SK-N-SH (cell line): ENCODE measurements at places on chromosomes 6 and 20.

- no peak for DNase-seq
Measured at GRCh38 chr20:10369723-10370090, 64.3 kb downstream of the MKKS start.

DNA sequence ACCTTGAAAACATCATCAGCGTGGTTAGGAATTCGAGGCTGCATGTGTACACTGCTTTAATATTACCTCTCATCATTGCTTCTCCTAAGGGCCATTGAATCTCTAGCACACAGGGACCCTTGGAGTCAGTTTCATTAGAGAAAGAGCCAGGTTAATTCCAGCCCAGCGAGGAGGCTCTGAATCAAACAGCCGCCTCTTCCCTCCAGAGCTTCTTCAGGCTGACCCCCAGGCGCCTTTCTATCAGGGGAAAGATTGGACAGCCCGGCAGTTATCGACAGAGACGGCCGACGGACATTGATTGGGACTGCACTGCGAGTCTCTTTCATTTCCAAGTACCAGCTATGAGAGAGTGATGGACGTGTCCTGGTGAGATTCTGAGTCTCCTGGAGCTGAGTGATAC lies 159.2 kb downstream of the ANKRD60 start:
- DNase-seq = no peak

DNA sequence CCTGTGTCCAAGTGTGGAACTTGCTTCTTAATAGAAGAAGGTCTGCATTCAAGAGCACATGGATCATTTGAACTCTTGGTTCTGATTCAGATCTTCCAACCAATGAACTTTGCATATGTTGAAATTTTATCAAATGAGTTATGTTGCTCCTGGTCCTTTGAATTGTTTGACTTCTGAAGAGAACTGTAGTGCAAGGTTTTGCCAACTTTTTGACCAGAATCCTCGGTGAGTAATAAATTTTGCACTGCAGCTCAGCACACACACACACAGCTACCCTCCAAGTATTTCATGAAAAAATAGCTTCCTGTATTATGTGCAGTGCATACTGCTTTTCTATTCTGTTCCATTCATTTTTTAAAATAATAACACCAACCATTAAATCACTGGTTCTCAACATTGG lies 67.5 kb downstream of the BFSP1 start:
- no peak for DNase-seq

DNA sequence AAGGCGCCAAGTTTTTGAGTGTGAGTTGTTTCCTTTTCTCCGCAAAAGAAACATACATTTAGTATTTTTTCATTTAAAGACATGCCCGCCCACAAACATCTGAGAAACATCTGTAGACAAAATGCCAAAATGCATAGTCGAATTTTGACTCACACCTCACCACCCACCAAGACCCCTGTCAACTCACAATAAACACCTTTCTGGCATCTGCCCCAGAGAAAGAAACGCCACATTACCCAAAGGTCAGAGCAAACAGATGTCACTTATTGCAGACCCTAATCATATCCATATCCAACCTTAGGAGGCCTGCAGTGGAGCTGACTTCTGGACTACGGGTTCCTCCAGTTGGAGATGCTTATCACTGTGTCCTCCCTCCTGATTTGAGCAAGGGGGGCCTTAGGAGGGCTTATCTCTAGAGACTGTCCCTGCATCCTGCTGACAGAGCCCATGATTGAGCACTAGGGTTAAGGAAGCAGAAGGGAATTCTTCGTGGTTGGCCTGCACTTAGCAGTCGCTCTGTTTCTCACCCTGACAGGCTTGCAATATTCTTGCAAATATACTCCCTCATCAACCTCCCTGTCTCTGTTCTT lies 90.5 kb upstream of the TBX18 start:
- DNase-seq = peak; percentile 1

DNA sequence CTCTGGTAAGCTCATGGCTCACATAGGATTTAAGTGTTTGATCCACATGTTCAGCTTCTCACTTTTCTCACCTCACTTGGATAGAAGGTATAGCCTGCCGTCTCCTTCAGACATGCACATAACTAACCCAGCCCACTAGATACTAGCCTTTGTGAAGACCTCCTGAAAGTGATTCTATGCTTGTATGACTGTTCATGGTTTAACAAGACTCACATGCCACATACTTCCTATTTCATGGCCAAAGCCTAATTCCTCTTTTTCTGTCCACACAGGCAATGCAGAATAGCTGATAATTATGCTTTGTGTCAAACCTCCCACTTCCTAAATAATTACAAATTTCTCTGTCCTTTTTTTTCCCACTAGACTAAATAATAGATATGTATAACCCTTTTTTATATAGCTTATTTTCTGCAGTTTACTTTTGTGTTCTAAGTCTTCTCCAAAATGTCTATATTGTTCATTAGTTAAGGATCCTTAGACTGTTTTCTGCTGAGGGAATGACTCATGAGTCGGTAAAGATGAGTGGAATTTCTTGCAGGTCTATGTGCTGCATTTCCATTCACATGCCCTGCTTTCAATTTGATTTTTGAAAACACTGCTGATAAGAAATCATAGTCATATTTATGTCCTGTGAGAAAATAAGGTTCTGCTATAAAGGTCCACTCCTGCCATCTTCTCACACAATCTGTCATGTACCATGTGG lies 43.0 kb downstream of the HDDC2 start:
- no peak for DNase-seq

GRCh38 chr6:158697811-158698210 lies 48.0 kb downstream of the SYTL3 start:
- no peak for DNase-seq

GRCh38 chr20:4427940-4428586 lies 293.6 kb upstream of the PRND start:
- no peak for DNase-seq

GRCh38 chr6:121858310-121858709 lies 422.9 kb downstream of the GJA1 start:
- DNase-seq = no peak

GRCh38 chr6:42564506-42564825 lies 637 bp downstream of the UBR2 start:
- no peak for DNase-seq

GRCh38 chr6:129747588-129748112 lies 37.7 kb upstream of the ARHGAP18 start:
- DNase-seq = no peak

GRCh38 chr20:61477451-61477861 lies 225.4 kb downstream of the CDH4 start:
- no peak for DNase-seq

DNA sequence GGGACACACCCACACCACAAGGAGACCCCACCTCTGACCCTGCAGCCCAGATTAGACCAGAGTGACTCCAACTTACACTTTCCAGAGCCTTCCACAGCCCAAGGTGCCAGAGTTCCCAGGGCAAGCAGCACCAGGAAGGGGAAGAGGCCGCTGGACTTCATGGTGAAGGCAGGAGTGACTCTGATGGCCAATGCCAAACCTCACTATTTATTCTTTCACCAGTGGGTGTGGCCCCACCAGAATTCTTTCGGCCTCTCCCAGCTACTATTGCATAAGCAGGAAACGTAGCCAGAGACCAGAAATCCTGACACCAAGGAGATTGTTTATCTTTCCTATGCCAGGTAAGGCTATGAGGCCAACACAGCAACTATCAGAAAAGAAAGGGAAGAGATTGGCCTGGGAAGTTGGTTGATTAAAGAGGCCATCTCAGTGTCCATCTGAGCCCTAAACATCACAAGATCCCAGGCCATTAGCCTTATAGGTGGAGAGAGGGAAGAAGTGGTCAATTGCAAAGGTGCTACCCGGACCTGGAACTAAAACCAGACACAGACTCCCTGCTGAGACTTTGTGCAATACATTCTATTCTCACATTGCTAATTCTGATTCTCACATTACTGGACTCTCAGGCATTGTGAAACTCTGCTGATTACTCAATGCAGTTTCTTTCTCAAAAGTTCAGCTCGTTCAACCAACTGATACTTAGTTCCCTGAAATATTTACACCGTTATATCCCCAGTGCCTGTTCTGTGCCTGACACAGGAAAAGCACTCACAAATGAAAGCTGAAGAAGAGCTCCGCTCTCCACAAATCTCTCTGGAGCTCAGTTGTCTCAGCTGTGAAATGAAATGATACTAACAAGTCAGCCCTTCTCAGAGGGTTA lies at the start of gene SLPI:
SLPI (minus strand) TSS at position 182 of the 880 bp plus-strand sequence; CDS start at position 161, 21 bp downstream.
- no peak for DNase-seq

GRCh38 chr6:97160280-97160679 lies 122.7 kb downstream of the MMS22L start:
- no peak for DNase-seq

DNA sequence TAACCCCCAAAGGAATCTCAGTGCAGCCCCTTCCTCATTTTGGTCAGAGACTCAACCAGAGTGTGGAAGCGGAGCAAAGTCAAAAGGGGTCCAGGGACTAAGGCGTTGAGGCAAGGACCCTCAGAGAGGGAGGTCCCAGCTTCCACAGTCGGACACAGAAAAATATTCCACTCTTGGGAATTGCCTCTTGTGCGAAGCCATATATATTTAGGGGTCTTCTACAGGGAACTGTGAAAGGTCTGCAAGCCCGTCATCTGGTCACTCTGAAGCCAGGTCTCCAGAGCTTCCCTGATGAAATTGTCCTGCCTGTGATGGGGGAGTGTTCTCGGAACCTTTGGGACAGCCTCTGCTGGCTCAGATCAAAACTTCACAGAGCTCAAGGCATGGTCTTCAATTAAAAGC lies 160.8 kb downstream of the TBXT start:
- DNase-seq = no peak
